AML-193 (cell line): ENCODE measurements at places on chromosomes 7 and 10.

- no peak for DNase-seq
Observed at GRCh38 chr7:79719216-79719615, 265.7 kb upstream of the MAGI2 start.

- no peak for DNase-seq
Observed at GRCh38 chr7:134845461-134845860, 66.0 kb downstream of the CALD1 start.

DNA sequence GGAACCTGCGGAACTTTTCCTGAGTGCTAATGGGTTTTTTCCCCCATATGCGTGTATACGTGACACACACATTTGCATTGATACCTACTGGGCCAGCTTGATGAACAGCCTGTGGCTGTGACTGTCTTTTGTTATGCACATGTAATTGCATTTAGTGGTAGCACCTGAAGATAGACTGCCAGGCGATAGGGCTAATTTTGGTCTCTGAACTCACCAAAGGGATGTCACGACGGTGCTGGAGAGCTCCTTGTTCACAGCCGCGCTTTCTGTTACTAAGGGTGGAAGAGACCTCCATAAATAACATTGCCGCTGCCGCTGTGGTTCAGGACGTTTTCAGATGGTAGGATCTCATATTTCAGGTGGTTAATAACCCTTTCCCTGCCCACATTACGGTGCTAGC, 133.2 kb downstream of the CAMK1D start:
- DNase-seq = no peak

- DNase-seq = peak; percentile 95
Observed at GRCh38 chr10:30027057-30028005, 32.1 kb downstream of the JCAD start.

- DNase-seq = peak; percentile 79
Observed at GRCh38 chr10:102450374-102451104, 804 bp downstream of the C10orf95 start.

DNA sequence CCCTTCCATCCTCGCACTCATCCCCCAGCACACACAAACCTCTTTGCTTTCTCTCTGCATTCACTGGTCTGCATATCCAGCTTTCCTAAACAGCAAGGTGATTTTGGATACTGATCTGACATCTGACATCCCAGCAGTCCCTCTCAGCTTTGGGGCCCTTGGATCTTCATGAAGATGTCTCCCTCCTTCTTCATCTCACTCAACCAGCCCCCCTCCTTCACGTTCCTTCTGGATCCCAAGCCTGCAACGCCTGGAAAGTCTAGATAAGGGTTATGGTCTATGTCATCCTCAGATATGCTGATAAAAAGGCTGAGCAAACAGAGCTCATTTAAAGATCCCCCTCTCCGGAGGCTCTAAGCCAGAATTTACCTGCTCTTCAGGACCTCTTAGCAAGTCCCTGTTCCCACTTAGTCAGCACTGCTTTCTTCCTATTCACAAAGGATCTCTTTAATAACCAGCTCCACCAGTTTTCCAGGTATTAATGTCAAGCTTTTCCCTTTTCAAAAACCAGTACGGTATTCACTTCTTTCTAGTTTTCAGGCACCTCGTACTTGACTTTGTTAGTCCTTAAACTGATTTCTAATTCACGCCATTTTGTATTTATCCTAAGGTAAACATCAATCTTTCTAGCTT, 38.9 kb downstream of the CREB3L2 start:
- no peak for DNase-seq

DNA sequence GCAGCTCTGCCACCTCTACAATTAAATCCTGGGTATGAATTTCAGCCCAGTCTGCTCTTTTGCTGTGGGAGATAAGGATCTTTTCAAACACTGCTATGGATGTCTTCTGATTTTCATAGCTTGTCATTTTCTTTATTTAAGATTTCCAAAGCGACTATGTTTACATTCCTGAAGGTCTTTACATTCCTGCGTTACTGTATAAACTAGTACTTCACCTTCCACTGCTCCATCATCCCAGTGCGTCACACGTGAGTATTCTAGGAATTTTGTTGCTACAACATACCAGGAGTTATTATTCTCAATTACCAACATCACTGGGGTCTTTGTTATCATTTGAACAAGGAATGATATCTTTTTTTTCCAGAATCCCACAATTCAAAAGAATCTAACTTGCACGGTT, 944.7 kb downstream of the SORCS3 start:
- DNase-seq = no peak

DNA sequence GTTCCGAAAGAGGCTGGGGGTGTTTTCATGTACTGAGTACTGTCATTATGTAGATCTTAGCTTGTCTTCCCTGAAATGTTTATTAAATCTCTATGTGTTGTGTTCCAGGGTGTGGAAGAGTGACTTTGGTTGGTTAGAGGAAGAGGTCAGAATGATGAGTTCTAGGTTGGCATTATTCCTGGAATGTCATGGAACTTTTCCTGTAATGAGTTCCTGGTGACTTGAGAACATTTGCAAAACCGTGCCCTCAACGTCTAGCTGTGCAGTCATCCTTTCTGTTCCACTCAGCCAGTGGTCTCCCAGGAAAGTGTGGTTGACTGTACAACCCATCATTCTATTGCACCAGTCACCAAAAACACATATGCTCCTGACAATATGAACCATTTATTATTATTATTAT, 129.6 kb downstream of the BICC1 start:
- DNase-seq = no peak

- no peak for DNase-seq
Observed at GRCh38 chr7:14340393-14341074, 351.1 kb upstream of the ETV1 start.

- DNase-seq = no peak
Observed at GRCh38 chr7:12493407-12493806, 77.1 kb upstream of the SCIN start.

DNA sequence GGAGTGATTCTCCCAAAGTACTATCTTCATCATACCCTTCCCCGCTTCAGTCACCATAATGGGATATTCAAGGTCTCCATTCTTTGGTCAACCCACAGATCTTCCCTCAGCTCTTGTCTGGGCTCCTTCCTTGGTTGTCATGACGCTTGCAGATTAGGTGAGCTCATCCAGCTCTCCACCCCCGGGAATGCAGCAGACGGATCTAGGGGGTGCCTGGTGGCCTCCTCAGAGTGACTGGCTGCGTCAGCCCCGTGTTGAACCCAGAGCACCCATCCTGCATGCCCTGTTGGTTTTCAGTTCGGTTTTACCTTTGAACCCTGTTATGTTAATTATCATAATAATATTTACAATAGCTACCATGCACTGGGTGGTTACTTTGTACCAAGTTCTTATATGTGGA, 6.4 kb downstream of the NEURL1 start:
- no peak for DNase-seq

GRCh38 chr10:71213127-71213621, 804 bp downstream of the UNC5B start:
- no peak for DNase-seq

- no peak for DNase-seq
Observed at GRCh38 chr7:29149036-29149435, 2.7 kb upstream of the CPVL start.

DNA sequence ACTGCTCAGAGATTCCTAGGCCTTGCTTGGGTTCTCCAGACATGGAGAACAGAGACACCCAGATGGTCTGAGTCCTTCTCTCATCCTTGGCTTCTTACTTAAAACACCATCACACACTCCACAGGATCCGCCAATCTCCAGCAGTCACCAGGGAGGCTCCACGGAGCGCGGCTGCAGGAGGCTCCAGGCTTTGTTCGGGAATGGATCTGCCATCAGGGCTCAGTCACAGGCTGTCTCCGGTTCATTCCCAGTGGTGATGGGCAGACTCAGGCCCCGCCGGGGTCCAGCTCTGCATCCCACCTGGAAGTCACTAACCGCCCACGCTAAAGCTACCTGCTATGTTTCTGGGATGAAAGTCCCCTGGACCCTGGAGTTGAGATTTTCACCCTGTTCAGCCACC, 312.9 kb downstream of the TCERG1L start:
- no peak for DNase-seq

- no peak for DNase-seq
Observed at GRCh38 chr7:20287317-20287716, 43.4 kb upstream of the ITGB8 start.

DNA sequence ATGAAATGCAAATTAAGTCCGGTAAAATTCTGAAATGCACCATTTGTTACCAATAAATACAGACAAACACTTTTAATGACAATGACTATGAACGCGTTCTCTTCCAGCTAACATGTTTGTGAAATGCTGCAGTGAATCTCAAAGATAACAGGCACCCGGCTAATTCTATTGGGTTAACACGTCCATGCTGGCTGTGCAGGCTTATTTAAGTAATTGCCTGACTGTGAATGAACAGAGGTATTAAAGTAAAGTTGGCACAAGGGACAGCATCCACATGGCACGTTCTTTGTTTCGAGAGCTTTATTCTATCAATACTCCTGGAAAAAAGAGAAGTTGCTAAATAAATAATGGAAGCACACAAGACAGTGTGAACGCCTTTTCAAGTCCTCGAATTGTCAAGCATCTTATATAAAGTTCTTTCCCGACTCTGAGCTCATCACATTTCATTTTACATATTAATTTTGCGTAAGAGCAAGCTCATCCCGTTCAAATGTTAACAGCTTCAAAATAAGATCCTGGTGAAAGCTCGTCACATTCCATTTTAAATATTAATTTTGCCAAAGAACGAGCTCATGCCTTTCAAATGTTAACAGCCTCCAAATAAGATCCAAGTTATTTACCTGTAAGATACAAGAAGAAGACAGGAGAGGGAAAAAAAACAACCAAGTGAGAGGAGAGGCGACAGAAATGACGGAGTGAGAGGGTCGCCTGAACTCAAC, 111.3 kb upstream of the RHEB start:
- DNase-seq = peak; percentile 5

DNA sequence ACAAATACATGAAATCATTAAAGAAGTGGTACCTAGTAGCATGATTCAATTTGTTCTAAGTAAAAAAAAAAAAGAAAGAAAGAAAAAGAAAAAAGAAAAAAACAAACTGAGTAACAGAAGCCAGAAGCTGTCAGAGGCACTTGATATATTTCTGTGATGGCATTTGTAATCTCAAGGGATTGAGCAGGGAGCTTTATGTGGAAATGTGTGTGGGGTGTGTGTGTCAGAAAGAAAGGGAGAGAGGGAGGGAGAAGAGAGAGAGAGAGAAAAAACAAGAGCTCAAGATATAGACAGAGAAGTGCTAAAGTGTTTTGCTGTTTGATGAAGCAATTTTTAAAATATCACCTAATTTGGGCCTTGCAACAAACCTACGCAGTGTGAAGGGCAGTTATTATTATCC, 357.6 kb upstream of the PCDH15 start:
- no peak for DNase-seq

DNA sequence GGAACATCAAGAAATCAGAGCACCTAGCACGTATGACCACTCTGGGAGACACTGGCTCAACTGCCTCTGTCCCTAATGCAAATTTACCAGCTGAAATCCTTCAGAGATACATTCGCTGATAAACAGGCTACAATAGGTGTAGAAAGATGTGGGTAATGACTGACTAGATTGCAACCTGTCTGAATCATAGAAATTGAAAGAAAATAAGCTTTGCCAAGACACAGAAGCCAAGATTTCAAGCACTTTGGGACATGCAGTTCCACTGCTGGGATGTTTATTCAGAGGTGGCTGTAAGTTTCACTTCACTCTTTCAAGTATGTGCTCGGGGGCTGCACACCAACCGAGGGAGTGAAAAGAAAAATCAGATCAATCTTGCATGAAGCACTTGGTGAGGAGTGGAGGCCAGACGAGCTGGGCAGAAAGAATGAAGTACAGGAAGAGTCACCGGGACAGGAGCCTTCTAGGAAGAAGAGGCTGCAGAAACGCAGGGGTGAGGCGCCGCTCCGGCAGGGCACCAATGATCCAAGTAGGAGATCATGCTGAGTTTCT, 276.7 kb downstream of the PARD3 start:
- DNase-seq = no peak

GRCh38 chr7:44184873-44185446, 4.3 kb downstream of the GCK start:
- no peak for DNase-seq

GRCh38 chr7:65295409-65295808, 78.2 kb upstream of the ZNF92 start:
- no peak for DNase-seq

DNA sequence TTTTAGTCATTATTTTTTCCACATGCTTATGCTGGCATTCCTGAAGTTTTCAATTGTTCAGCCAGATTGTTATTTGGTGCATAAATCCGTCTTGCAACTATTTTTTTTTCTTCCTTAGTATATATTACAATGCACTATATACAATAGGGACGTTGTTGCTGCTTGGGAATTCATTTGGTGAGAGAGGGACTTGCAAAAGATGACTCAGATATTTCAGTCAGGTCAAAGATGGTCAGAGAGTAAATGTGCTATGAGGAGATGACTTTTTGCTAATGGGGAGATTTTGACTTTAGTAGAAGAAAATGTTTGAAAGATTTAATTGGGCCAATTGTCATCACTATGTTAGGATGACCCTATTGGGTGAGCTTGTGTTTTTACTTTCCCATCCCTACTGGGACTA, 348.4 kb upstream of the MTPN start:
- DNase-seq = no peak

GRCh38 chr7:18445916-18446520, 49.5 kb upstream of the HDAC9 start:
- DNase-seq = no peak

DNA sequence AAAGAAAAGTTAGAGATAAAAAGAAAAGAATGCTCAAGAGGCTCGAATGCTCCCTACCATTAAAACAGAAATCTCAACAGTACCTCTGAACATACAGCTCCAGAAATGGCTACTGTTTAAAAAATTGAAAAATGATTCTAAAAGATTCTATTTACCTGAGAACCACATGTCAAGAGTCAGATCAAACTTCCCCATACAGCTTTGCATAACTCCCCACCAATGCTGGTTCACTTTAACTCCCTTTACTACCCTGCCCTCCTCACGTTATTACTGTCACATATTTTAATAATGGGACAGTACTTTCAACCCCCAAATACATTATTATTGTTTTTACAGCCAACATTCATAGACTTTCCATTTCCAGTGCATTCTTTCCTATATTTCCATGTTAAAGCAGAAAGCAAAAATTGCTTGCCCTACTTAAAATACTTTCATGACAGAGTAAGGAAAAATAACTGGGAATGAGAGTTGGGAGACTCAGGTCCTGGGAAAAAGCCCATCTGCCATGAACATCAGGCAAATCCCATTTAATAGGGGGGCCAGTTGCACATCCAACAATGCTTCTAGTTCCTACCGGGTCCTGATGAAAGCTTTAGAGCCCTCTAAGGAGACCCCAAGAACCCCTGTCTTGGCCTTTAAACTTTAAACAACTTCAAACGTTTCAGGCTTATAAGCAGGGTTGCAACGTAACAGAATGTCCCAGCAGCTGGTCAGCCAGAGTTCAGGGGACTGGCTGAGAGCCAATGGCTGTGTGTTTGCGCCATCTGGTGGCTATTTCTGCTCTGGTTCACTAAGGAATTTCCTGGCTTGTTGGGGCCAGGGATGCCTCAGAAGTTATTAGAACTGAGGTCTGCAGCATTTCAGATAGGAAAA, 247.4 kb downstream of the ELMO1 start:
- DNase-seq = peak; percentile 64

- no peak for DNase-seq
Observed at GRCh38 chr10:59809644-59809974, 56.4 kb upstream of the MRLN start.
